ENCODE measurements at places on chromosomes 6 and 20. TPM values are rescaled to one million over a fixed set of nuclear protein-coding genes. Genes with fewer than 3 reads are reported as not detected.

Gene TAF8
- 18.2 TPM for total RNA-seq

Gene RIPPLY2
- not detected for total RNA-seq

Gene PHF20
- total RNA-seq = 17.6 TPM

Gene GHRH
- not detected for total RNA-seq

Gene PGC
- 48.8 TPM for total RNA-seq

Gene SLA2
- total RNA-seq = not detected

Gene IRAK1BP1
- total RNA-seq = 6.9 TPM

Gene PSORS1C1
- 3.4 TPM for total RNA-seq

Gene ABCC10
- 17.1 TPM for total RNA-seq

Gene FILIP1
- total RNA-seq = 6.5 TPM

Gene MATN4
- 5.3 TPM for total RNA-seq

Gene MLIP
- under 0.01 TPM for total RNA-seq

Gene HDGFL1
- not detected for total RNA-seq

Gene ADGB
- total RNA-seq = not detected

Gene OR2H1
- not detected for total RNA-seq

Gene ERVFRD-1
- not detected for total RNA-seq

Gene TCP11
- not detected for total RNA-seq

Gene DNAAF9
- 13.2 TPM for total RNA-seq

Gene TXLNB
- not detected for total RNA-seq

Gene OOEP
- not detected for total RNA-seq

Gene COL11A2
- 0.78 TPM for total RNA-seq

Gene HCK
- total RNA-seq = 2.1 TPM

Gene KCNK16
- 2.9 TPM for total RNA-seq

Gene ARG1
- total RNA-seq = not detected

Gene BPIFB1
- total RNA-seq = not detected

Gene PDYN
- not detected for total RNA-seq

Gene WFDC5
- total RNA-seq = not detected

Gene TMEM170B
- 3.6 TPM for total RNA-seq

Gene RAET1L
- not detected for total RNA-seq

Gene KCNG1
- total RNA-seq = 6.2 TPM

Gene TMC2
- 0.26 TPM for total RNA-seq

All from body of pancreas (tissue), 4 donors.